ENCODE measurements at places on chromosomes 11 and 22.

DNA sequence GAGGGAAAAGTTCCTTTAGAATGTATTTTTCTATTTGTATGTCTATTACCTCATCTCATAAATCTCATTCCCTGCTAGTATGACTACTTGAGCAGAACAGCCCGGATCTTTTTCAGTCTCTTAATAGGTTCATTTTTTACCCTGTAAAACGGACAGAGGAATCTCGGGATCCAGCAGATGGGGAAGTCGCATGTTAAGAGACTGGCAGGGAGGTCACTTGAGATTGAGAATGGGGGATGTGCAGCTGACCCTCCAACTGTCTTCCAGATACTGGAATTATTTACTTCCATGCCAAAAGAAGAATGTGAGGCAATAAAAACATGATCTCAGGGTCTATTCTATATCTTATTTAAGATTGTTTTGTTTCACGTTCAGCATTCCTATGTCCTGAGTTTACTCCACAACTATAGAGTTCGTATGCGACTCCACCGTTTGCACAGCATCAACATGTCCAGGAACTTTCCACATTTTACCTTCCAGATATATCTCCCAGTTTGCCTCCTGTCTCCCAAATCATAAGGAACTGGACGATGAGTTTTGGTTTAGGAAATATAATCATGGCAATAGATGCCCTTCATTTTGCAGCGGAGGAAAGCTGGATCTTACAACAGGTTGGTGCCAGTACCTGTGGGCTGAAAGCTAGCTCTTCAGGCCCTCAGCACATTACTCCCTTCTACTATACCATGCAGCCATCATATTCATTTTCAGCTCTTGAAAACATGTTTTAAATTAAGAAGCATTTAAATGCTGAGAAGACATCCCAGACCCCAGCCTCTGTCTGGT lies 181.5 kb downstream of the MAML2 start:
- DNase-seq: no peak

GRCh38 chr22:46149512-46150033 lies 753 bp upstream of the PPARA start:
- DNase-seq: no peak

DNA sequence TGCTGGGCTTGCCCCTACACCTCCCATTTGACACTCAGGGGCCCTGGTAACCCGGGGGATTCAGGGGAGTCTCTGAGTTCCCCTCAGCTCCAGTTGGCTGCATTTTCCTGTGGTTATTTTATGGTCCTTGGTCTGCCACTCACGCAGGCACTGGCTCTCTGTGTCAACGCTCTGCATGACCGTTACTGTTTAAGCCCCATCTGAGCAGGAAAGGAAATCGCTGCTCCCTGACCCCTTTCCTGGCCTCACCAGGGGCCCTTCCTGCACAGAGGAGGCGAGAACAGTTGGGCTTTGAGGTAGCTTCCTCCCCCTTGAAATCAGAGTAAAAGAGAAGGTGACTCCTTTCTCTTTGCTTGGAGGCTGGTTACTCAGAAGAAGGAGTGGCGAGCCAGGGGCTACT lies 2.4 kb downstream of the C1QTNF4 start:
- no peak for DNase-seq

- DNase-seq: no peak
Measured at GRCh38 chr11:4546878-4547277, 1.9 kb downstream of the OR52M1 start.

GRCh38 chr11:74321487-74322188 lies 10.2 kb upstream of the P4HA3 start:
- no peak for DNase-seq

DNA sequence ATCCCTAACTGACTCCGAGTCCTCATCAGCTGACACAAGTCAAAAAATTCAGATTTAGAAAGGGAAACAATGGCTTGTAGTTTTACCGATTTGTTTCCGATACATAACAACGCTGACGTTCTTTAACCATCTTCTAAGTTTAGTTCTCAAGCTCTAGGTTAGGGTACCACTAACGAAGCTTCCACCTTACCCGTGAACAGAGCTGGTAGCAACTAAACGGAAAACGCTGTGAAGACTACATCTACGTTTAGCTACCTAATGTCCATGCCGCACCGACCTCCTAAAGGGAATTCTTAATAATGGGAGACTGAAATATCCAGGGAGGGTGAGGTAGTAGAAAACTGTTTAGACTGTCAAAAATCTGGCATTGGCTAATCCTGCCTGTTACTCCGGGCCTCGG lies 1.0 kb downstream of the NUP98 start:
- no peak for DNase-seq

GRCh38 chr11:62497132-62497801 lies 49.3 kb downstream of the AHNAK start:
- no peak for DNase-seq

DNA sequence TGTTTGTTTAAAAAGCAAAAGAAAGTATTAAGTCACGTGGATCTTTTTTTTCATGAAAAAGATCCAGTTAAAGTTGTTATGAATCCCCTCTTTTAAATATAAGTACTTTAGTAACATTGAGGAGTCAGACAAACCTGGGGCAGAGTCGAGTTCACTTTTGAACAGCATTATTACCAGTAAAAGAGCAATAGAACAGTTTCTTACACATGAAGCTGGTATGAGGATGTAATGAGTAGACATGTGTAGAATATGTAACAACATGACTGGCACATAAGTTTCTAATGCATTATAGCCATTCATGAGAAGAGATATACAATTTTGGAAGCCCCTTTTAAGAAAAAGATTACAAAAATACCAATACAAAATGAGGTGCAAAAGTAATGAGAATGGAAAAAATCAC lies 7.6 kb upstream of the MUC15 start:
- no peak for DNase-seq

- DNase-seq: no peak
Measured at GRCh38 chr11:33177676-33178336, 16.5 kb upstream of the CSTF3 start.

DNA sequence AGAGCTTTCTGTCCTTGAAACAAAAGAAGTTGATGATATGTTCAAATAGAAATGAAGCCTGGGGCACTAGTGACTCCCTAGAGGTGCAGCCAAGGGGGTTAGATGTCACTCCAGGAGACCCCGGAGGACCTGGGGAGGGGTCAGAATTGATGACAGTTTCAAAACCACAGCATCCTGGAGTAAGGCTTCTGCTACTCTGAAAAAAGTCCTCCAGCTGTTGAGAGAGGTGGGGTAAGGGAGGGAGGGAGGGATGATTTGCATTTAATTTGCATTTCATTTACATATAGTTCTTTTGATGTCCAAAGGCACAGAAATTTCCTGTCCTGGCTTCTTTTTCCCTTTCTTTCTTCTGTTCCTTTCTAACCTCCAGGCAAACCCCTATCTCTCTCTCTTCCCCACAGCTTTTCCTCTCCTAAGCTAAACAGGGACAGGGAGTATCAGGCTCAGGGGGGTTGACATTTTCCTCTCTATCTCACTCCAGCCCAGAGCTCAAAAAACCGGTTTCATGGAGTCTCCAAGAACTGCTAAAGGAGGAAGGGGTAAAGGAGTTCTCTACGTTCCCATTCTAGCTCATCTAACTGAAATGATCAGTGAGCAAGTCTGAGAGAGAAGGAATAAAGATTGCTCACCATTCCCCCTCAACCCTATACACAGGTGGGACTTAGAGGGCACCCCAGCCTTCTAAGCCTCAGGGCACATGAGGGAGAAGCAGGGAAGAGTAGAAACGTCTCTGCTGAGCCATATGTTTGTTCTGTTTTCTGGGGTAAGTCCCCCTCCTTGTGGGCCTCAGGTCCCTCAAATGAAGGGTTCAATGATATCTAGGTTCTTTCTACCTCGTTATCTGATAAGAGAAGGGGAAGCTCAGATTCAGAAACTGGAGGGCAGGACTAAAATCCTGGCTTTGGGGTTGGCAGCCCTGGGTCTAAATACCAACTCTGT lies 3.5 kb upstream of the POU2F3 start:
- DNase-seq: no peak

- no peak for DNase-seq
Measured at GRCh38 chr22:20230777-20231420, 37.2 kb downstream of the RTN4R start.

DNA sequence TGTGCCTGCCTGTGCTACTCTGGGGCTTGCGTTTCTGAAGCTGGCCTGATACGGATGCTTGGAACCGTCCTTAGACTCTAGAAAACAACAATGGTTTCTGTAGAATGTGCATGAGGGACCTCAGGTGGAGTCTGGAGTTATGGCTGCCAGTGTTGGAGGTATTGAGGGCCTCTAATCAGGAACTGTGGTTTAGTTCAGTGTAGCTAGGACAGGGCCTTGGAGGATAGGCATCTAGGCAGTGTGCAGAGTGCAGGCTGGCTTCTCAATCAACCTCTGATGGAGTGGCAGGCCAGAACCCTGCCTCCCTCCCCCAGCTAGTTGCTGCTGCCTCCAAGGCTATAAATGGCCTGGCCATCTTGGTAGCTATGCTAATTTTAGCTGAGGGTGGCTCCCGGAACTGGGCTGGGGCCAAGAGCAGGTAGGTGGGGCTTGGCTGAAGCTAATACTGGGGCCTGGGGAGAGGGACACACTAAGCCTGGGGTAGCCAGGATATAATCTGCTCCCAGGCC lies 4.0 kb downstream of the STIM1 start:
- DNase-seq: no peak

- DNase-seq: no peak
Measured at GRCh38 chr11:45383224-45383623, 97.1 kb upstream of the SYT13 start.

DNA sequence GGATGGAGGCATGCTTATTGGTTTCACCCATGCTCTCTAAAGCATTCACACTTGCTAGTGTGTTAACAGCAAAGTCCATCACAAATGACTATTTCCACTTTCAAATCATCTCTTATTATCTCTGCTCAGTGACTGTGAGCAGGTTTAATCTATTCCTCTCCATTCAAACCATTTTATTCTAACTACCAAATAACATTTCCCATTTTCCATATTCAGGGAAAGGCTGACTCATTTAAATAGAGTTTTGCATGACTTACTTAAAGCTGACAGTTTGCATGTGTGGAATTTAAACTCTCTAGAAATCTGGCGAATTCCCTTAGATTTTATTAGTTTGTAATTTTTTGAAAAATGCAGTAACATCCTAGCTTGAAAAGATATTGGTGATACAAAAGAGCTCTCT lies 615.7 kb upstream of the LRRC4C start:
- no peak for DNase-seq

GRCh38 chr11:87331273-87331672 lies 293.5 kb downstream of the TMEM135 start:
- no peak for DNase-seq

- DNase-seq: no peak
Measured at GRCh38 chr11:8060801-8061554, 20.0 kb upstream of the TUB start.

DNA sequence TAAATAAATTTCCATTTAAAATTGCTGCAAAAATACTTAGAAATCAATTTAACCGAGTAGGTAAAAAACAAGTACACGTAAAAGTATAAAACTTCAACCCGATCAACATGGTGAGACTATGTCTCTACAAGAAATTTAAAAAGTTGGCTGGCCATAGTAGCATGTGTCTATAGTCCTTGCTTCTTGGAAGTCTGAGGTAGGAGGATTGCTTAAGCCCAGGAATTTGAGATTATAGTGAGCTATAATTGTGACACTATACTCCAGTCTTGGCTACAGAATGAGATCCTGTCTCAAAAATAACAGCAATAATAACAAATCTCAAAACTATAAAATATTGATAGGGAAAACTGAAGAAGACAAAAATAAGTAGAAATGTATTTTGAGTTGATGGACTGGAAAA lies 11.1 kb downstream of the CASP4 start:
- no peak for DNase-seq

DNA sequence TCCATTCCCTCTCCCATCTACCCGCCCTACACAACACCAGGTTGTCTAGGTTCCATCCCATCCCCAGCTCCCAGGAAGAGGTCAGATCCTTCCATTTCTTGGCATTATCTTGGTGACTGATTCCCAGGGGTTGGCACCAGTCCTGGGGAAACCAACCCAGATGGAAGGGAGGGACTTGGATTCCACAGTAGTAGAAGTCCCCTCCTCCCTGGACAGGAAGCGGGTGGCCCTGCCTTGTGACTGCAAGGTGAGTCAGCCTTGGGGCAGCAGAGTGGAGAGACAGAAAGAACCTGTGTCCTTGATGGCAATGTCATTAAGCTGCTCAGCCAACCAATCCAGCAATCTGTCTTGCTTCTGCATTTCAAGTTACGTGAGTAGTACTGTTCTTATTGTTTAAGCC lies 26.5 kb downstream of the SYT13 start:
- DNase-seq: no peak

DNA sequence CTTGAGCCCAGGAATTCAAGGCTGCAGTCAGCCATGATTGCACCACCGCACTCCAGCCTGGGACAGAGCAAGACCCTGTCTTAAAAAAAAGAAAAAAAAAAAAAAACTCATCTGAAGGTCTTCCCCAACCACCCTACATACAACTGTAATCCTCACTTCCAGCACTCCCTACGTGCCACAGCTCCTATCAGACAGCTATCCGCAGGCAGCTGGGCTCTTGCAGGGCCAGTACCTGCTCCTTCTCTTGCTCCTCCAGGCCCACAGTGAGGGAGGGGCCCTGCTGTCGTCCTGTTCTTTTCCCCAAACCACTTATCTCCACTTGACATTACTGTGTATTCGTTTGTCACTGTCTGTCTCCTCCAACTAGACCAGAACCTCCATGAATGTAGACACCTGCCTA lies 156.1 kb upstream of the NECTIN1 start:
- no peak for DNase-seq

GRCh38 chr11:134555510-134555909 lies 143.5 kb upstream of the B3GAT1 start:
- DNase-seq: no peak

- no peak for DNase-seq
Measured at GRCh38 chr11:63719987-63720386, 38.7 kb downstream of the RTN3 start.

GRCh38 chr11:94809251-94809650 lies 41.1 kb downstream of the AMOTL1 start:
- no peak for DNase-seq

GRCh38 chr11:60753309-60753708 lies 3.4 kb upstream of the MS4A15 start:
- no peak for DNase-seq

DNA sequence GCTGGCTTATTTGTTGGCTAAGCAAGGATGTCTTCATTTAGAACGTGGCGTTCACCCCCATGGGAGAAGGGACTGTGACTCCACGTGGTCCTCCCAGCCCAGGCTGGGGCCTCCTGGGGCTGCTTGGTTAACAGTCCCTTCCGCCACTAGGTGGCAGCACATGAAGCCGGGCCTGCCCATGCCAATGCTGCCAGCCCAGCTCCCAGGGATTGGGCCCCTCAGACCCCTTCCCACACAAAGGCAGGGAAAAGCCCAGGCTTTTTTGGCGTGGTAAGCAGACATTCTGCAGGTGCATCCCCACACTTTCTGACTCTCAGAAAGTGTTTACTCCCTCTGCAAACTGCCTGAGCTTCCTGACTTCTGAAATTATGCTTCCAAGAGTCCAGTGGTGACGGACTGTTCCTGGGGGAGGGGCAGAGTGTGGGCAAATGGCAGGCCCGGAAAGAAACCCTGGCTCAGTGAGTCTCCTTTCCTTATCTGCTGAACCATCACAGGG lies 3.1 kb downstream of the CBX6 start:
- peak; percentile 66 for DNase-seq

Measured in central memory CD8-positive, alpha-beta T cell (primary cell).